ENCODE measurements at places on chromosomes 7 and 10.

DNA sequence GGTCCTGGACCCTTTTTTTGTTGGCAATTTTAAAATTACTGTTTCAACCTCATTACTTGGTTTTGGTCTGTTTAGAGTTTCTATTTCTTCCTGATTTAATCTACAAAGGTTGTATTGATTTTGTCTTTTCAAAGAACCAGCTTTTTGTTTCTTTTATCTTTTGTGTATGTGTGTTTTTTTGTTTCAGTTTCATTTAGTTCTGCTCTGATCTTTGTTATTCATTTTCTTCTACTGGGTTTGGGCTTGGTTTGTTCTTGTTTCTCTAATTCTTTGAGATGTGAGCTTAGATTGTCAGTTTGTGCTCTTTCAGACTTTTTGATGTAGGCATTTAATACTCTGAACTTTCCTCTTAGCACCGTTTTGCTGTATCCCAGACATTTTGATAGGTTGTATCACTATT is 8.5 kb upstream of the MRPS33 start:
- no peak for DNase-seq

DNA sequence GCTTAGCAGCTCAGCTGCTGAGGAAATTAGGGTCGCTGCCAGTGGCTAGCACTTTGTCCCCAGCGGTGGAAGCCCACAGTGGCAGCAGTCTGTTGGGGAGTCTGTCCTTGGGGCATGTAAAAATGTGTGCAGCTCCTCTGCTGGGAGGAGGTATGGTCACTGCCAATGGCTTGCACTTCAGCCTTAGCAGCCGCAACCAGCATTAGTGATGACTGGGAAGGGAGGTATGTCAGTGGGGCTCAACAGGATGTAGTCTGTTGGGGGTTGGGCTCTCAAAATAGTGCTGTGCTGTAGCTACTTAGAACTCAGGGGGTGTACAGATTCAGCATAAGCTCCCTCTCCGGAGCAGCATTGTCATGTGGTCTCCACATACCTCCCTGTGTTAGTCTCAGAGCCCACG is 189.9 kb downstream of the ZEB1 start:
- no peak for DNase-seq

DNA sequence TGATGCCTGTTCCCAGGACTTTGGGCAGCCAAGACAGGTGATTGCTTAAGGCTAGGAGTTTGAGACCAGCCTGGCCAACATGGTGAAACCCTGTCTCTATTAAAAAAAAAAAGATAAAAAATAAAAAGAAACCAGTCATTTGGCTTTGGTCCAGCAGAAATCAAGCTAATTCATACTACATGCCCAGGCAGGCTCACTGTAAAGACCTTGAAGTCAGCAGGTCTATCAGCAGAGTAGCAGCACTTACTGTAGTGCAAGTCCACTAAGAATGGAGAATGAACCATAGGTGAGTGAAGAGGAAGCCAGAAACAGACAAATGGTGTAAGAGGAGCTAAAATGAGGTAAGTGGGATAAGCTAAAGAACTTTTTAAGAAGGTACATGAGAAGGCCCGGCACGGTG is 24.7 kb downstream of the PSPH start:
- no peak for DNase-seq

DNA sequence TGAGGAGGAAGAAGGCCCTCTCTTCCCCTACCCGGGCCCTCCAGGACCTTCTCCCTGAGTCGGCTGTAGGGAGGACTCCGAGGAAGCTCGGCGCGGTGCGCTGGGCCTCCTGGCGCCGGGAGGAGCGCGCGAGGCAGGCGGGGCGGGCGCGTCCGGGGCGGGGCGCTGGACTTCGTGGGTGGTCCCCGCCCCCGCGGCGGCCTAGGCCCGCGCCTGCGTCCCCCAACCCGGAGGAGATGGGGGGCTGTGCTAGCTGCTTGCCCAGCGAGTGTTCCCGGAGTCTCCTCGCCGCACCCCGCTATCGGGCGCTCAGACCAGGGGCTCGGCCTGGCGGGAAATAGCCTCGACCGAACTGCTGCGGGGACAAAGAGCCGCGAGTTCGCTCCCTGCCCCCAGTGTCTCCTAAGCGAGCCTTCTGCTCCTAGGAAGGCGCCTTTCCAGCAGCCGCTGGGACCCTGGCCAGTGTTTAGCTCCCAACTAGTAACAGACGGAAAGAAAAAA is 19.2 kb upstream of the SMO start:
- DNase-seq = no peak

- no peak for DNase-seq
These were observed 472.9 kb upstream of the AKR1E2 start for GRCh38 chr10:4353059-4353655.

- no peak for DNase-seq
These were observed 654.0 kb downstream of the KCNMA1 start for GRCh38 chr10:76983624-76984023.

GRCh38 chr7:50793120-50793946 is 10.6 kb upstream of the GRB10 start:
- no peak for DNase-seq

DNA sequence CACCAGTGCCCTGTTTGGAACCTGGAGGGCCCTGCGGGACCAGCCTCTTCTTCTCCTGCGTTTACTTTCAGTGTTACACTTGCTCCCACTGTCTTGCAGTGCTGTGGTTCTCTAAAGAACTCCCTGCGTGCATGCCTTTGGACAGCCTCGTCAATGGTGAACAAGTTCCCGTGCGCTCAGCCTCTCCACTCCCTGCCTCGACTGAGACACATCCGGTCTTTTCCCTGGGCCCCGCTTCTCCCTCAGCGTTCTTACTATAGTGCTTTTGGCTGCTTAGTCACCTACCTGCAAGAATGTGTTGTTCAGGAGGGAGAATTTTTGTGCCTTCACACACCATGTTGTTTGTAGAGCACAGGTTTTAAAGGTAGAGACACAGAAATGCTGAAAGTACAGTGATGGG is 520.7 kb upstream of the MKI67 start:
- DNase-seq = no peak

GRCh38 chr10:52644373-52645186 is 128.0 kb downstream of the MBL2 start:
- DNase-seq = no peak

- DNase-seq = no peak
These were observed 82.4 kb upstream of the TRIL start for GRCh38 chr7:29040579-29040925.

DNA sequence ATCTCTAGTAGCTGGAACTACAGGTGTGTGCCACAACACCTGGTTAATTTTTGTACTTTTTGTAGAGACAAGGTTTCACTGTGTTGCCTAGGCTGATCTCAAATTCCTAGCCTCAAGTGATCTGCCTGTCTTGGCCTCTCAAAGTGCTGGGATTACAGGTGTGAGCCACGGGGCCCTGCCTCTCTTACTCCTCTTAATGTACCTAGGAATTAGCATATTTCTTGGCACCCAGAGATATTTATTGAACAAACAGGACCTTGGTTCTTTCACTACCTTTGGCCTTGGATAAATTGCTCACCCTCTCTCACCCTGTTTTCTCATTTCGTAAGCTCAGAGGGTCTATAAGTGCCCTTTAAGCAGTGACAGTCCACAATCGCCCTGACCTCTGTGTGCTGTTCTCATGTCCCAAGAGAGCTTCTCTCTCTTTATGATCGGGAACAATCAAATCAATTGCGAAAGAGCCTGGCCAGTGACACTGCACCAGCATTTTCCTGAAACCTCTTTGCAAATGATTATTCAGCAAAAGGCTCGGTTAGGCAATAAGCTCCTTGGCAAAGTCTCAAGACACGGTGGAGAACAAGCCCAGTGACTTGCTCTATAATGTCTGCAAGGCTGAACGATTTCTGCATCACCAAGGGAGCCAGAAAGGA is 117.7 kb downstream of the APBB1IP start:
- DNase-seq = no peak

DNA sequence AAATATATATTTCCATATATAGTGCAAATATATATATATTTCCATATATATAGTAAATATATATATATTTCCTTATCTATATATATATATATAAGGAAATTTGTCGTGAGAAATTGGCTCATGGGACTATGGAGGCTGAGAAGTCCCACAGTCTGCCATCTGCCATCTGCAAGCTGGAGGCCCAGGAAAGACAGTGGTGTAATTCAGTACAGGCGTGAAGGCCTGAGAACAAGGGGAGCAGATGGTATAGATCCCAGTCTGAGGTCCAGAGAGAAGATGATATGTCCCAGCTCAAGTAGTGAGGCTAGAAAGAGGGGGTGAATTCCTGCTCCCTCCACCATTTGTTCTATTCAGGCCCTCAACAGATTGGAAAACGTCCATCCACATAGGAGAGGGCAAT is 78.9 kb downstream of the MTPN start:
- no peak for DNase-seq

- DNase-seq = no peak
These were observed 99.8 kb upstream of the AGBL3 start for GRCh38 chr7:134886353-134887057.

DNA sequence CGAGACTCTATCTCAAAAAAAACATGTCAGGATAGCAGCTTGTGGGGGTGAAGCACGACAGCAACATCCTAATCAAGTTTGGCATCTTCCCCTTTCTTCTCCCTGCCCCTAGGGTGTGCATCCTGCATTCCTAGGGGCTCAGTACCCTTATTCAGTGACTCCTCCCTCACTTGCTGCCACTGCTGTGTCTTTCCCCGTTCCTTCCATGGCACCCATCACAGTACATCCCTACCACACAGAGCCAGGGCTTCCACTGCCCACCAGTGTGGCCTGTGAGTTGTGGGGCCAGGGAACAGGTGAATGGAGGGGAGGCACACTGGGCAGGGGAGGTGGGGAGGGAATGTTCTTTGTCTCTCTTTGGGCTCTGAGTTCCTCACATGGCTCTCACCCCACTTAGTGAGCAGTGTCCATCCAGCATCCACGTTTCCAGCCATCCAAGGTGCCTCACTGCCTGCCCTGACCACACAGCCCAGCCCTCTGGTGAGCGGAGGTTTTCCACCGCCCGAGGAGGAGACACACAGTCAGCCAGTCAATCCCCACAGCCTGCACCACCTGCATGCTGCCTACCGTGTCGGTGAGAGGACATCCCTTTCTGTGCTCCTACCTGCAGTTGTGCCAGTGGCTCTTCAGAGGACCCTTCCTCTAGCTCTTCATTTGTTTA is 11.4 kb downstream of the NDST2 start:
- DNase-seq = no peak

DNA sequence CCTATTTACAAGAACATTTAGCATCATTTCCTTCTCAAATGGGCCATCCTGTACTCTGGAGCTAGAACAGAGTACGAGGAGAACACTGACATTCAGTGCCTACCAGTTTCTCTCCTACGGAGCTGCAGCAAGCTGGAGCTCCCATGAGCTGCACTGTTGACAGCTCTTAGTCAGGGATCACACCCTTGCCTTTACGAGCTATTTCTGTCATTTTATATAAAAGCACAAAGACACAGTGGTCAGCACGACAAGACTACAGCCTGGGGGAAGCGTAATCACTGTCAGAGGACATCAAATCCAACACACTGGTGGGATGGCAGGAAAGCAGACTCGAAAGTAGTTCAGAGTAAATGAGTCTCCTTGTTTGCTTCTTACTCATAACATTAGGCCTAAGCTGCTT is 2.7 kb downstream of the CDCA7L start:
- no peak for DNase-seq

GRCh38 chr7:139075031-139075652 is 34.4 kb downstream of the ZC3HAV1 start:
- DNase-seq = peak; percentile 17

DNA sequence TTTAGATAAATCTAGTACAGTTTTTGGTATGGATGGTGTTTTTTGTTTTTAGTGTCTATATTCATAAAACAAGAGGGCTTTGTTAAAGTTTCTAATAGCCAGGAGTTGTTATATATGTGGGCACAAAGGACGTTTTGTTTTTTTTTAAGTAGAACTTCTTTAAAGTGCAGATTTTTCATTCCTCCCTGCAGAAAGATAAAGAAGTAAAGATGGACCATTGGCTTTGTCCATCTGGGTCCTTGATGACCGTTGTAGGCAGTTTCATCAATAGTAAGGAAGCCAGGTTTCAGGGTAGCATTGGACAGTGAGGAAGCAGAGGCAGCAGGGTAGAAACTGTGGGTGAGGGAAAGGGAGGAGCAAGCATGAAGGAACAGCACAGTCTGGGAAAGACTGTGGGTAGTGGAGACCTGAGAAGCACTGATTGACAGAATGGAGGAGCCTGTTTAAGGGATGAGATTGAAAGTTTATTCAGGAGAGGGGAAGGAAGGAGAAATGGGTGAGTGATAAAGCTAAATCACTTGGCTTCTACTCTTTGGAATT is 5.3 kb downstream of the CALU start:
- no peak for DNase-seq

DNA sequence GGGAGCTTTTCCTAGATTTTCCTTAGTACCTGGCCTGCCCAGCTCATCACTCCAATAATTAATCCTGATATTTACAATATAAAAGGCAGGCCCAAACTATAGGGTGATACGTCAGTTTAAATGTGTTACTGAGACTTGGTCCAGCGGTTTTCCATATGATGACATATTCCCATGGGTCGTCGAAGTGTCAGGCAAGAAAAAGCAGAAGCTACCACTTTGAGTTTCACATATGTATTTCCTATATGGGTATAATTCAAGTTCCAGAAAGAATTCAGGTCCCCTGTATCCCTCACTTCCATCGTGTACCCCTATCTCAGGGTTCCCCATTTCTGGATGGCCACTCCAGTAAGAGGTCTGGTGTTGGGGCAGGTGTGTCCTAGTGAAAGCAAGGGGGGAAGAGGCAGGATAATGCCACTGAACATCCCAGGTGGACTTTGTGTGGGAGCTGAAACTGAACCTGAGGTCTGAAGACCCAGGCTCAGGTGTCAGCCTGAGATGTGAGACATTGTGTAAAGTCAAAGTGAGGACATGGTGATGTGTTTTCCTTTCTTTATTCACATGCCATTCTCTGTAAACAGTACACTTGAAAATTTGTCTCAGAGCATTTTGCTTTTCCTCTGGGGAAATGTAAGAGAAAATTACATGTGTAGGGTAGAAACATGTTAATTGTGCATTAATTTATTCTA is 167.8 kb downstream of the PLXDC2 start:
- DNase-seq = no peak

DNA sequence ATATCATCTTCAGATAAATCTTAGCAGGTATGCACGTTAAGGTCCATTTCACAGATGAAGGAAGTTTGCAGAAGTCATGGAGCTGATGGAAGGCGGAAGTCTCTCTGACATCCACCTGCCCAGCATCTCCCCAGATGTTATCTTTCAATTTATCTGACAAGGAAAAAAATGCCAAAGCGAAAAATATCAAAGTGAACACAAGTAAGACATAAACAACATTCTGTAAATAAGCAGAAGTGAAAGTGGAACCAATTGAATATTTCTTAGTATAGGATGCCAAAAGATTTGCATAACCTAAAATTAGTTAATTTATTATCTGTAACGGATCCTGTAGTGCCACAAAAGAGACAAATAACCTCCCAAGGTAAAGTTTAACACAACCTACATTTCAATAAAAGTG is 73.6 kb upstream of the NEBL start:
- DNase-seq = no peak

- no peak for DNase-seq
These were observed 101.9 kb upstream of the PIP4K2A start for GRCh38 chr10:22816298-22816653.

GRCh38 chr10:88042160-88043100 is 179.0 kb downstream of the PTEN start:
- no peak for DNase-seq

- no peak for DNase-seq
These were observed 149.2 kb downstream of the DYNC1I1 start for GRCh38 chr7:95921543-95921942.

Measured in stimulated activated CD4-positive, alpha-beta T cell treated with anti-CD3 and anti-CD28 coated beads, TNF-alpha, amount 100 ng/mL, for 24 hours (primary cell).